ENCODE measurements at places on chromosomes 2 and 18.

DNA sequence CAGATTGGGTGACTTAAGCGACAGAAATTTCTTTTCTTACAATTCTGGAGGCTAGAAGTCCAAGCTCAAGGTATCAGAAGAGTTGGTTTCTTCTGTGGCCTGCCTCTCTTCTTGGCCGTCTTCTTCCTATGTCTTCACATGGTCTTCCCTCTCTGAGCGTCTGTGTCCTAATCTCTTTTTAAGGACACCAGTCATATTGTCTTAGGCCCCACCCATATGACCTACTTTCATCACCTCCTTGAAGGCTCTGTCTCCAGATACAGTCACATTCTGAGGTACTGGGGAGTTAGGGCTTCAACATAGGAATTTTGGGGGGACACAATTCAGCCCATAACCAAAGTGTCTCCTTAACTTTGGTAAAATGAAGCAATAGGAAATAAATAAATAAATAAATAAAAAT is 110.9 kb upstream of the EPC2 start:
- DNase-seq: no peak

GRCh38 chr2:25582077-25582830 is 91.1 kb downstream of the DTNB start:
- DNase-seq: no peak

DNA sequence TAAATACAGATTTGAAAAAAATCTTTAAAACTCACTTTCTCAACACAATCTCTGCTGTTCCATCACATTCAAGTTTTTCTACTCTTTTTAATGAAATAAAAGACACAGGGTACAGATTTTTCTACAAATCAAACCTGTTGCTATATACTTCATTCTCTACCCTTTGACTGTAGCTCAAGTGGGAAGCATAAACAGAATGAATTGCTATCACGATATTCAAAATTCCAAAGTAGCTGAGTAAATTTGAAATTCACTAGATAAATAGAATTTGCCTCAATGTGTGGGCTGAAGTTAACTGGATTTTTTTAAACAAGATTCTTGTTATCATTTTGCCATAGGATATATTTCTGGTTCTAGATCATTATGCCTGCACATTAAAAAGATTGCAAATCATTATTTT is 185.9 kb downstream of the ZNF521 start:
- DNase-seq: no peak

- no peak for DNase-seq
These were observed 536.4 kb downstream of the CNTNAP5 start for GRCh38 chr2:124561486-124561885.

Measured in ascending aorta (tissue), 2 donors.